ENCODE measurements at places on chromosomes 7 and 10. TPM values are rescaled to one million over a fixed set of nuclear protein-coding genes. Genes with fewer than 3 reads are reported as not detected.

DNA sequence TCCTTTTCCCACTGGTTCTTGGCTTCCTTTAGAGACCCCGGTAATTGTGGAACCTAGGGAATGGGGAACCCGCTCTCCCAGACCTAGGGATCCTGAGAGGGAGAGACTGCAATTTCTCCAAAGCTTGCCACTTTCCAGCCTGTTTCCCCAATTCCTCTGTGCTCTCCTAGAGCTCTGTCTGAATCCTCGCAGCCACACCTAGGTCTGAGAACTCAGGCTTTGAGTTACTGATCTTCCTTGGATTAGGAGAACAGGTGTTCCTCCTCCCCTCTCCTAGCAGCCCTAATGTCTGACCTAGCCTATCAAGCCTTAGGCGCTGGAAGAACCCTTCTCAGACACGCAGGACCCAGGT, 20.0 kb downstream of the WNT8B start:
- no peak overlapping the region for H3K27ac ChIP-seq
- no peak for DNase-seq
- peaks cover 13% of the 10 kb centered on the region for H3K27me3 ChIP-seq
- peaks cover 2% of the 10 kb centered on the region for H3K36me3 ChIP-seq

- peaks cover 1% of the 10 kb centered on the region for H3K27me3 ChIP-seq
- H3K4me3 ChIP-seq = no peak overlapping the region
- no peak overlapping the region for H3K27ac ChIP-seq
- DNase-seq = no peak
- no peaks in the 10 kb centered on the region for H3K36me3 ChIP-seq
Observed at GRCh38 chr7:150838965-150839650, 13.2 kb upstream of the AOC1 start.

- H3K27me3 ChIP-seq = no peaks in the 10 kb centered on the region
- no peaks in the 10 kb centered on the region for H3K4me1 ChIP-seq
- no peak overlapping the region for H3K27ac ChIP-seq
- no peak for DNase-seq
- H3K4me3 ChIP-seq = no peak overlapping the region
Observed at GRCh38 chr10:2296179-2296891, 559.0 kb upstream of the ADARB2 start.

DNA sequence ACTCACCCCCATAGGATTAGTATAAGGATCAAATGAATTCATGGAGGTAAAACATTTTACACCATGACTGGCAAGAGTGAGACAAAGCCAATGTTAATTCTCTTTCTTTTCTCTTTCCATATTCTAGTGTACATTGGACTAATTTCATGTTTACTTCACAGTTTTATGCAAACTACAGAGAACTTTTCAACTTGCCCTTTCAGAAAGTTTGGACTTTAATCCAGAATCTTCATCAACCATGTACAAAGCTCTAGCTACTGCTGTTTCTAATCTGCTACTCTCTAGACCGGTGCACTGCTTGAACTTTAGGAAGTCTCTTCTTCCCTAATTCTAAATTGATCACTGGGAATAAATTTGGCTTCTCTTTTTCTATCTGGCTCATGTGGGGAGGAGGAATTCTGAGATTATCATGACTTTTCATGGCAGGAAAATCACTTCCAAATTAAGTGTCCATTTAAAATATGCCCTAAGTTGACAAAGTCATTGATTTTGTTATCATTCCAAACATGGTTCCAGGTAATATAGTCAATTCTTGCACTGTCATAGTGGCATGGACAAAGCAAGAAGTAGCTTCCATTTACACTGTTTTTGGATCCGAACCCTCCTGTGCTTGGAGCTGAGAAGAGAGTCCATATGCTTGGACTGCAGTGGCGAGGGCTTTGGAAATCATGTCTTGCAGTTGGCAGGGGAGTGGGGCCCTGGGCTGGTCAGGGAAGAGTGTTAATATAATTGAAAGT, 903.3 kb downstream of the CCSER2 start:
- H3K27ac ChIP-seq = no peak overlapping the region
- H3K27me3 ChIP-seq = no peaks in the 10 kb centered on the region
- no peak overlapping the region for H3K4me3 ChIP-seq

DNA sequence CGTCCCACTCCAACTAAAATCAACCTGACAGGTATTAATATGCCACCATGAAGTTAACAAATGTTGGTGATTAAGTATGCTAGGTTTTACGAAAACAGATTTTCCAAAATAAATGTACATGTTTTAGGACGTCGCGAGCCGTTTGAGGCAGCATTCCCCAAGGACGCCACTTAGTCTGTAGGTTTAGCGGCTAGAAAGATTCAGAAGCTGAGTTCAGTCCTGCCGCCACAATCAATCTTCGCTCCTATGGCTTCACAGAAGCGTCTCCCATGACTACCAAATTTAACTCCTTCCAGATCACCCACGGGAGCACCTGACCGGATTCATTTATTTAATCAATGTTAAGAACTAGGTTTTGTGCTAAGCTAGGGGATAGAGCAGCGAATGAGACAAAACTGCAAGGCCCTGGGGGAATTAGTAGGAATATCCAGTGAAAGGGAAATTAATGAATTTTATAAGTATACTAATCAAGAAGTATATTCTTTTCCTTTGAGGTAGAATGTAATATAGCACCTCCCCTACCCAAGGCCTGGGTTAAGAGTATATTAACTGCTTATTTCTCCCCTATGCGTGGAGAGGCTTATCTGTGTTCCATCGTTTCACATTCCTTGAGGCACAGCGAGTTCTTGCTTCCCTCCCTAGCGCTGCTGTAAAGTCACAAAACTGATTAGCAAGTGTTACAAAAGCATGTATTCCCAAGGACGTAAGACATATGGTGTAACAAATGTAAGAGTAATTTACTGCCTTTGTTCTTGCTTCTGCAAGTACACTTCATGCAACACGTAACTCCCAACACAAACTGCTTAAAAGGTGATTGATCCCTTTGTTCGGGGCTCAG, 994 bp upstream of the CYP51A1 start:
- peaks cover 20% of the 10 kb centered on the region for H3K4me1 ChIP-seq
- peak overlapping the region; percentile 99 for H3K27ac ChIP-seq
- DNase-seq = no peak
- no peaks in the 10 kb centered on the region for H3K27me3 ChIP-seq
- peaks cover 14% of the 10 kb centered on the region for H3K36me3 ChIP-seq

GRCh38 chr10:71561003-71561574, 158.5 kb downstream of the C10orf105 start:
- DNase-seq = no peak
- no peaks in the 10 kb centered on the region for H3K36me3 ChIP-seq
- H3K4me1 ChIP-seq = no peaks in the 10 kb centered on the region
- no peak overlapping the region for H3K27ac ChIP-seq
- peaks cover 14% of the 10 kb centered on the region for H3K27me3 ChIP-seq
- H3K4me3 ChIP-seq = no peak overlapping the region

CALCR gene
- total RNA-seq = not detected

SYT15B gene
- total RNA-seq = 0.05 TPM

NRAP gene
- total RNA-seq = not detected

SLC18A3 gene
- total RNA-seq = not detected

SLIT1 gene
- 1.4 TPM for total RNA-seq

GRM8 gene
- total RNA-seq = not detected

All from activated CD4-positive, alpha-beta T cell treated with anti-CD3 and anti-CD28 coated beads for 36 hours (primary cell).